ENCODE measurements at places on chromosomes 11 and 22.

DNA sequence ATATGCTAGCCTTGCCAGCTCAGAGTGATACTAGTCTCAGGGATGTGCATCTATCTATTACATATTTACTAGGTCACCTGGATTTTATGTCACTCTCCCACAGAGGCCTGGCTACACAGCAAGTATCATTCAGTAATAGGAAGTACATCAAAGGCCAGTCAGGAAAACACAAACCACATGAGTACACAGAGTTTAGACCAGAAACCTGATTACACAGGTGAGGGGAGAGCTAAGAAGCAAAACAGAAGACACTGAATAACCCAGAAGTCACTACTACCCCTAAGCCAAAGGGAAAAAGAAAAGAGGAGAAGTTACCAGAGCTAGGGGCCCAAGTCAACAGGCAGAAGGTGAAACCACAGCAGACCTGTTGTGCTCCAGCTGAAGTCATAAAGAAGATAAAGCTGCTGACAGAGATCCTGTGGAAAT is 13.3 kb downstream of the LPXN start:
- DNase-seq = no peak

GRCh38 chr22:22684580-22685561 is 40.5 kb downstream of the GGTLC2 start:
- peak; percentile 2 for DNase-seq

DNA sequence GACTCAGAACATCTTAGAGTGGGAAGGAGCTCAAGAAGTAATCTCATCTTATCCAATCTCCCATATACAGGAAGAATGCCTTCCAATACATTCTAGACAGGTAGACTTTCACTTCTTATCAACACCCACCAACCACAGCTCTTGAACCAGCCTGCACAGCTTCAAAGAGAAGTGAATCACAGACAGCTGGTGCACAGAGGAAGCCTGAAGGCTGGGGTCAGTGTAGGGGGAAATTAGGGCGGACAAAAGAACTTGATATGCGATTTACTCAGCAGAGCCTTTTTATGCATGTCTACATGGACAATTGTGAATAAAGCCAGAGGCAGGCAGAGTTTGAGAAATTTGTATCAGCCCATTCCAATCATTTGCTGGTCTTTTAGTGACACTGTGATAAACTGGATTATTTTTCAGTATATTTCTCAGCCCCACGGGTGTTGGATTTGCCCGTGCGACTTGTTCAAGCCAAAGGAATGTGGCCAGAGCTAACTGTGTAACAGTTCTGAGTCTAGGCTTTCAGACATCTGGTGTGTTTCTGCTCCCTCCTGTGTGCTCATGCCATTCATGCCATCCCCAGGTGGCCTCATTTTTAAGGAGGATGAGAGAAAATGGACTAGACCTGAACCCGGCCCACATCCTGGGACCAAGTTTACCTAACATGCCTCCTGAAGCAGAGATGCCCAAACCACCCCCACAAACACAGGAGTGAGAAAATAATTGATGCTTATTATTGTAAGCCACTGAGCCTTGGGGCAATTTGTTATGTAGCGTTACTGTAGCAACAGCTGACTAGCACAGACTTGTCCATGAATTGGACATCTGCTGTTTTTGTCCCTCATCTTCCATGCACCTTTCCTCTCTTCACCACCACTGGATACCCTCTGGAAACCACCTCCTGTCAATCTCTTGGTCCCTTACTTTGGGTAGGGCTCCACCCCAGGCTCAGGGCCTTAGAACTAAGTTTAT is 137.5 kb upstream of the HSD17B12 start:
- DNase-seq = no peak

GRCh38 chr11:41281131-41281742 is 178.2 kb downstream of the LRRC4C start:
- no peak for DNase-seq

GRCh38 chr11:65870307-65870658 is 2.3 kb downstream of the EFEMP2 start:
- no peak for DNase-seq

GRCh38 chr22:45887202-45888131 is 89.5 kb downstream of the WNT7B start:
- no peak for DNase-seq

- DNase-seq = no peak
Measured at GRCh38 chr11:57936050-57936418, 87.6 kb upstream of the OR9Q1 start.

DNA sequence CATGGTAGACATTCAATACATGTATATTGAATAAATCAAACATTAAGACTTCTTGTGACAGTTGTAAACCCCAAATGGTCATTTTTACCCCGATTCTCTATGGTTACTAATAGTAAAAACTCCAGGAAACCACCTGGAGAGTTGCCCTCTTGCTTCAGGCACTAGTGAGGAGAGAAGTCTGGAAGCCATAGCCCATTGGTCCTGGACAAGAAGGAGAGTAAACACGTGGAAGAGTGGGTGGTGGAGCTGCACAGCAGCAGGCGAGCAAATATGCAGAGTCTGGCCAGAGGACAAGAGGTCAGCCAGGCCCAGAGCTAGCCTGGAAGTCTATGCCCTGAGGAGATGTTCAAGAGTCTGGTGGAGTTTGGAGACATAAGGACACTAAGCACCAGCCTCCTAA is 17.7 kb downstream of the DCHS1 start:
- DNase-seq = no peak

- no peak for DNase-seq
Measured at GRCh38 chr11:94972700-94973098, 657 bp downstream of the CWC15 start.

DNA sequence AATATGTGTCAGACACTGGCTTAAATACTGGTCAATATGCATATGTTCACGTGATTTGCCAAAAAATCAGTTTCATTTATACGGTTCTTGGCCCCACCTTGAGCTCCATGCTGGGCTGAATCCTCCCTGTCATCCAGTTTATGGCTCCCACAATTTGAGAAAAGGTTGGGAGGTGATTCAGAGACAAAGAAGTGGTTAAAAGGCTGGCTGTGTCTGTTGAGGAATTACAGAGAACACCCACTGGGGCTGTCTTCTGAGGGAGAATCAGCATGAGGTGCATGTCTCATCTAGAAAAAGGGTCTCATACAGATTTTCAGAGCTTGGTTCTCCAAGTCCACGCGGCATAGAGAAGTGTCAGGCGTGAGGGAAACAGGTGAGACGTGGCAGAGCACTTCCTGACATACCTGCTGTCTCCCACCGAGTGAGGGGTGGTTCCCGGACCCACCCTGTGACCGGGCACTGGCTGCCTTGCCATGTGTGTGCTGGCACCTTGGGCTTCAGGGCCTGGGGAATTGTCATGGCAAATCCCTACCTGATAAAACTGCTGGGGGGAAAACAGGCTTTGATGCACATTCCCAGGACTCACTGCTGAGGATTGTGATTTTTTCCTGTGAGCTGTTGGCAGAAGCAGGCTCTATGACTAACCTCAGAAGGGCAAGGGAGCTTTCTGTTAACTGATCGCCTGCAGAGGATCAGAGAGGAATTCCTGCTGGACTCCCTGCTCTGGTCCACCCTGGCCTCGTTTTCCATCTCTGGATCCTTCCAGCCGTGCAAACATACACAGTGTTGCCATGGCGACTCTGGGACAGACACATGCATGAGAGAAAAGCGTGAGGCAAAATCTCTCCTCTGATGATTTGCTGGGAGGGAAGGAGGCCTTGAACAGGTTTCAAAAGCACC is 223.6 kb downstream of the ADAMTS15 start:
- no peak for DNase-seq

GRCh38 chr11:66974724-66975404 is at the start of gene C11orf86:
TSS of gene C11orf86 (plus strand) at chr11:66975304. CDS start at chr11:66975363, 59 bp downstream.
- DNase-seq = no peak

DNA sequence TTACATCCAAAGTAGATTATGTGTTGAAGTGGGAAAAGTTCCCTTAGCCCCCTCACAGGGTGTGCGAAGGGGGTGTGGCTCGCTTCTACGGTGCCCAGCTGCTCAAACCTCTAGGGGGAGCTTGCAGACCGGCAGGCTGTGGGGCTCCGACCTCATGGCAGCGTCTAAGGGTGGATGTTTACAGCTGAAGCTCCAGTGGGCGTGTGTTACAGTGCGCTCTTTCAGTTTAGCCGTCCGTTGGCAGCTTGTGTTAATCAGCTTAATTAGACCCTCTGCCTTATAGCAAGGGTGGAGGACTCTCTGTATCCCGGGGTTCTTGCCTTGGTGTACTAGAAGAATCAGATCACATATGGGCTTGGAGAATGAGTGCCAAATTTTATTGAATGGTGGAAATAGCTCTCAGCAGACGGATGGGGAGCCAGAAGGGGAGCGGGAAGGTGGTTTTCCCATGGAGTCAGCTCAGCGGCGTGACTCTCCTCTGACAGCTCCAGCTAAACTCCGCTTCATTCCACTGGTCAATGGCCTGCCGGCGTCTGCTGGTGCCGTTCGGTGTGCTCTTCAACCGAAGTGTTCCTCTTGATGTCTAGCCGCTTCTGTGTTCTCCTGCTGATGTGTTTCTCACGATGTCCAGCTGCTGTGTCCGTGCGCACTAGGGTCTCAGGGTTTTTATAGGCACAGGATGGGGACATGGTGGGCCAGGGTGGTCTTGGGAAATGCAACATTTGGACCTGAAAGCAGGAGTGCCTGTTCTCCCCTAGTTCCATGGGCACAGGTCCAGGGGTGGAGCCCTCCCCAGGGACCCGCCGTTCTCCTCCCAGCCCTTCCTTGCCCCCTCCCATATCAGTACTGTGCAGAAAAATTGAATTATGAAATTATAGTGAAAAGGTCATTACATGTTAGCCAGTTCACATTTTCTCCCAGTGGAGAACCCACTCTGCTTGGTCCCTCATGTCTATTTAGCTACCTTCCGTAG is 28.6 kb upstream of the OR10G7 start:
- DNase-seq = peak; percentile 43

GRCh38 chr11:81219661-81220060 is 1514.0 kb downstream of the FAM181B start:
- no peak for DNase-seq

All from hippocampal formation (tissue), 2 donors.